ENCODE measurements at places on chromosomes 2 and 18. TPM values are rescaled to one million over a fixed set of nuclear protein-coding genes. Genes with fewer than 3 reads are reported as not detected.

Gene ATP6V1B1
- not detected for total RNA-seq

GRCh38 chr18:49052891-49053644 lies 102.3 kb upstream of the SMAD7 start:
- peak; percentile 67 for DNase-seq

DNA sequence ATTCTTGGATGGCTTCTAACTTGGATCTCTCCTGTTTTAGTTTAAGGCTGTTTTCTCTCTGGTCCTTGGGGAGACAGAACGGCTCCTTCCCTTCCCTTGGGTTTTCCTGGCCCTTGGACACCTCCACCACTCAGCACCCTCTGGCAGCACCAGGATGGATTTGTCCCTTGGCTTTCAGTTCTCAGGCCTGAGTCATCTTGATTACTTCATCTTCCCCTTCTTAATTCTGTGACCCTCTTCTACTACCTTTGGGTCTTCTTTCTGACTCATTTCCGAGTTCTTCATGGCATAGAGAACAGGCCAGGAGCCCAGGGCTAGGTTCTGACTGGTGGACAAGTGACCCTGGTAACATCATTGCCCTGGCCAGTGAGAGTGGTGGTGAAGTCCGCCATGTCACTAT lies 14.9 kb downstream of the IGFBP2 start:
- DNase-seq: no peak

GRCh38 chr2:27024812-27025211 lies 8.0 kb upstream of the TMEM214 start:
- no peak for DNase-seq

Measured in B cell (primary cell).